Endothelial cell of coronary artery (primary cell): ENCODE measurements at places on chromosomes 2 and 18. TPM values are rescaled to one million over a fixed set of nuclear protein-coding genes. Genes with fewer than 3 reads are reported as not detected.

IL1RN gene
- not detected in 2 replicates for total RNA-seq

IL36B gene
- total RNA-seq, result not detected in 2 replicates

SERPINB10 gene
- total RNA-seq, result 0.09 TPM in 1 of 2 replicates, not detected in the other

STON1 gene
- total RNA-seq, result 3.6 and 11.3 TPM in 2 replicates

SERPINB8 gene
- 18.7 and 27.1 TPM in 2 replicates for total RNA-seq
